Sigmoid colon (tissue), 7 donors: ENCODE measurements at places on chromosomes 11 and 22. TPM values are rescaled to one million over a fixed set of nuclear protein-coding genes. Genes with fewer than 3 reads are reported as not detected.

- H3K4me1 ChIP-seq, result no peaks in the 10 kb centered on the region
- H3K36me3 ChIP-seq, result no peaks in the 10 kb centered on the region
- no peak for DNase-seq
- no peak overlapping the region for H3K4me3 ChIP-seq
These were observed 174.2 kb upstream of the ARHGAP20 start for GRCh38 chr11:110886288-110886970.

DNA sequence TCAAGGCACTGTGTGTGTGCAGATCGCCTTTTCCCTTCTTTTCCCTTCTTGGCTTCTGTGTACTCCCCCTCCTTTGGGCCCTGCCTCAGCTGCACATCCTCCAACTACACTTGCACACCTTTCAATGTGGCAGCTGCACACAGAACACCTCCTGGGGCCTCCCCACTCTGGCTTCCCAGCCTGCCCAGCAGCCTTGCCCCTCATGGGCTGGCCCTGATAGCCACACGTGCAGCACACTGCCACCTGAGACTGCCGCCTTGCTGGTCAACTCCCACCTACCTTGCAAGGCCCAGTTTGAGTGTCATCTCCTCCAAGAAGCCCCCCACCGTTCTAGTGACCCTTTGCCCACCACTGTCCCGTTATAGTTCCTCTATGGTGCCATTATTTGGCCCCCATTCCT is 77.3 kb upstream of the ARFGAP3 start:
- H3K36me3 ChIP-seq, result no peaks in the 10 kb centered on the region
- no peak overlapping the region for H3K4me3 ChIP-seq
- H3K27me3 ChIP-seq, result no peaks in the 10 kb centered on the region
- no peaks in the 10 kb centered on the region for H3K4me1 ChIP-seq
- no peak for DNase-seq
- H3K27ac ChIP-seq, result peak overlapping the region; percentile 82

DNA sequence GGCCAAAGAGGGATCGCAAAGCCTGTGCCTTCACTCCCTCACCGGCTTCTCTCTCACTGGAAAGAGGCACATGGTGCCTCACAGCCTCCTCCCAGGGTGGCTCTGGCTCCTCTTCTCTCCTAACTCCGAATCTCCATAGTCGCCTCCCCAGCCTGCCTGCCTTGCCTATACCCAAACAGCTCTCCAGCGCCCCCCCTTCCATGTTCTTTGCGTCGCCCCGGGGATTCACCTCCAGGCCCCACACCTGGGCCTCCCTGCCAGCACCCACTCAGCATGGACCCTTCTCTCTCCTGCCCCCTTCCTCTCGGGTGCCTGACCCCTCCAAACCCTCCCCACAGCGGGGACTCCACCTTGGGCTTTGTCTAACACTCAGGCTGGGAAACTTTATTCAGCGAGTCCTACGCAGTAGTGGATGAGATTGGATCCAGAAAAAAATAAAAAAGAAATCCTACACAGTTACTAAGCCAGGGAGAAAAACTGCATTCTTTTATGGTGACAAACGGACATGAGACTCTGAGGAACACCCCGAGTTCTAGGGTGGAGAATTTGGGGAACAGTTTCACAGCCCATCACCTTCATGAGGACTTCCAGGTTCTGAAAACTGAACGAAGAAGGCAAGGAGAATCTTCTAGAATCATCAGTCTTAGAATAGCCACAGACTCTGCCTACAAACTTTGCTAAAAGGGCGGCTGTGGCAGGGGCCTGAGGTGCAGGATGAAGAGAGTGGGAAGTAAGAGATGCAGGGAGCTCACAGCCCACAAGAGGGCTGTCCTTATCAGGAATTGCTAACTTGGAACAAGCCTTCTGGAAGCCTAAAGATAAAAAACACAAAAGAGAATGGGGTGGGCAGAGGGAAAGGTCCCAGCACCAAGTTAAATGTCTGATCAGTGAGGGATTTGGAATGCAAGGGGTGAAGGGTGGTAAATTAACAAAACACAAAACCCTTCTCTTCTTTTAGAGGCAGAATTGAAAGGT is 5.3 kb downstream of the PPM1F start:
- H3K36me3 ChIP-seq, result no peaks in the 10 kb centered on the region
- H3K27ac ChIP-seq, result peak overlapping the region; percentile 67
- no peaks in the 10 kb centered on the region for H3K4me1 ChIP-seq
- no peaks in the 10 kb centered on the region for H3K27me3 ChIP-seq
- DNase-seq, result no peak

DNA sequence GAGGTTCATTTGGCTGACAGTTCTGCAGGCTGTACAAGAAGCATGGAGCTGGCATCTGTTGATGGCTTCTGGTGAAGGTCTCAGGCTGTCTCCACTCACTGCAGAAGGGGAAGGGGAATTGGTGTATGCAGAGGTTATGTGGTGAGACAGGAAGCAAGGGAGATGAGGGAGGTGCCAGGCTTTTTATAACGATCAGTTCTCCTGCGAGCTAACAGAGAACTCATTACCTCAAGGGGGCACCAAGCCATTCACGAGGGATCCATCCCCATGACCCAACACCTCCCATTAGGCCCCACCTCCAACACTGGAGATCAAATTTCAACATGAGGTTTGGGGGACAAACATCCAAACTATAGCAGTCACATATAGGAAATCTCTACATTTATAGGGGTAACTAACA is 38.7 kb upstream of the E2F8 start:
- no peak overlapping the region for H3K4me3 ChIP-seq
- no peaks in the 10 kb centered on the region for H3K4me1 ChIP-seq
- no peak for DNase-seq
- H3K36me3 ChIP-seq, result no peaks in the 10 kb centered on the region

DNA sequence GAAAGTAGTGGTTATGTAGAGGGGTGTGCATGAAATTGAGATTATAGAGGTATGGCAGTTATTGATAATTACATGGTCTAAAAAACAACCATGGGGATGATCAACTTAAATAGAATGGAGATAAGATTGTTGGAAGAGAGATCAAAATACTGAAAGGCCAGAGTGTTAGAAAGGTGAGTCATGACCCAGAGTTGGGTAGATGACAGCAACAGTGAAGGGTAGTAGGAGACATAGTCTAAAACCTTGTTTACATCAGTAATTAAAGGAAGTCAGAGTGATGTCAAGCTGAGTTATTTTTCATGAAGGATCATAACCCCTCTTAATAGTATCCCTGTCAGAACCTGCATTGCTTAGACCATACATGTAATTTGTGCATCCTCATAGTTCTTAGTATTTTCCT is 110.9 kb downstream of the ELP4 start:
- H3K27ac ChIP-seq, result no peak overlapping the region
- H3K36me3 ChIP-seq, result no peaks in the 10 kb centered on the region
- H3K27me3 ChIP-seq, result no peaks in the 10 kb centered on the region
- H3K4me1 ChIP-seq, result no peaks in the 10 kb centered on the region

GRCh38 chr11:2762451-2762850 is 62.7 kb upstream of the KCNQ1OT1 start:
- no peaks in the 10 kb centered on the region for H3K4me1 ChIP-seq
- no peaks in the 10 kb centered on the region for H3K36me3 ChIP-seq
- H3K27me3 ChIP-seq, result no peaks in the 10 kb centered on the region
- H3K4me3 ChIP-seq, result no peak overlapping the region

DNA sequence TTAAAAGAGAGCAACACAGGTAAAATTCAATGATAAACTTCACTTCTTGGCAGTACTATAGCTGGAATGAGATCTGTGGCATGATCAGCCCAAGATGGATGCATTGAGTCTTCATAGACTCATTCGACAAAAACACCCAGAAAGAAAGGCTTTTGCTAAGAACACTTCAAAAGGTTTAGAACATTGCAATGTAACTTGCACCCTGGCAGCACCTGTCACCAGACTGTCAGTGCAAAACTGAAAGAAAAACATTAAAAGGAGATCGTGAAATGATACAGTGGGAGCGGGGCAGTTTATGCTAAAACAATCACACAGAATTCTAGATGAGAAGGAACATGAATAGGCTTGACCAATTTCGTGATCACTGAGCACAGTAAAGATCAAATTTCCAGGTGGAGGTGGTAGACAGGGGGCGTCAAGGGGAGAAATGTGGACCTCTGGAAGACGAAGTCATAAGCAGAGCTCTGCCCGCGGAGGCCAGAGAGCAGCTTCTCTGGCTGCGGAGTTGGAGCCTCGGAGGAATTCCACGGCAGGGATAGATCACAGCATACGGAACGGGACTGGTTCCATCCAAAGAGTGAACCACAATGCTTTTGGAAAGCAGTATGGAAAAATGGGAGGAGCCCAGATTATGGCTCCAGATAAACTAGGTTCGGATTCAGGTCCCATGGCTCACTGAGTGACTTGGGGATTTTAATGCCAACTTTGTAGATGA is 11.9 kb downstream of the VSIG10L2 start:
- no peak overlapping the region for H3K27ac ChIP-seq
- peaks cover 10% of the 10 kb centered on the region for H3K4me1 ChIP-seq
- H3K36me3 ChIP-seq, result peaks cover 70% of the 10 kb centered on the region
- no peak overlapping the region for H3K4me3 ChIP-seq
- DNase-seq, result no peak
- H3K27me3 ChIP-seq, result no peaks in the 10 kb centered on the region

DNA sequence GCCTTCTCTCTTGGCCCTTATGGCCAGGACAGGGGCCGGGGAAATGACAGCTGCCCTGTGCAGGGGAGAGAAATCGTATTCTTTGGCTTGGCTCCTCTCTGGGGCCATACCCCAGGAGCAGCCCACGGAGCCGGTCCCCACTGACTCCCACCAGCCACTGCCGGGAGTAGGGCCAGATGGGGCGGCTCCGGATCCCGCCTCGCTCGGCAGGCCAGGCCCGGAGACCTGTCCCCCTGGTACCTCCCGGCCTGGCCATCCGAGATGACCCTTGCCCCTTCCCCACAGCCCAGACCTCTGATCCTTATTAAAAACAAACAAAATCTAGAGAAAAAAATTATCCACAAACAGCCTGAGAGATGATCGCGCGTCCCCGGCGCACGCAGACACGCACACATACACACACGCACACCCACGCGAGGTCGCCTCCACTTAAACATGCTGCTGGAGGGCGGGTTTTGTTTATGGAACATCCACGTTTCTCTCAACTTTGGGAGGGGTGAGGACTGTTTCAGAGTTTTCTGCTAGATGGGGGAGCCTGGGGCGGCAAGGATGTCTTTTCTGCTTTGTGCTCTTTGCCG is 59.1 kb downstream of the IGLL1 start:
- peak overlapping the region; percentile 41 for H3K4me3 ChIP-seq
- H3K36me3 ChIP-seq, result no peaks in the 10 kb centered on the region
- DNase-seq, result peak; percentile 78
- no peaks in the 10 kb centered on the region for H3K27me3 ChIP-seq

DNA sequence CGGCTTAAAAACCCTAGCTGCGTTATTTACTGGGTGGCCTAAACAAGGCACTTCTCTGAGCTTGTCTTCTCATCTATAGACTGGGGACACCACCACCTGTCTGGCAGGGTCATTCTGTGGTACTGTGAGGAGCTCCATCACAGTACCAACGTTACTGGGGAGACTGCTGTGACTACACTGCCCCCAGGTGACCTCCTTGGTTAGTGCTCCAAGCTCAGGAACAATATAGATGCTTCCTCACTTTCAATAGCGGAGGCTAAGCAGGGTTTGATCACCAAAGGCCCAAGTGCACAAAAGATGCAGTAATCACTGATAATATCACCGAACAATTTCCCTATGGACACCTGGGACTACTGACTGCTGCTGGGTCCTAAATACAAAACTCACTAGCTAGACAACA is 18.8 kb downstream of the PRPF19 start:
- no peak overlapping the region for H3K4me3 ChIP-seq
- H3K36me3 ChIP-seq, result no peaks in the 10 kb centered on the region
- H3K27me3 ChIP-seq, result no peaks in the 10 kb centered on the region
- H3K4me1 ChIP-seq, result no peaks in the 10 kb centered on the region
- no peak for DNase-seq

GRCh38 chr11:79592824-79593223 is 152.0 kb upstream of the TENM4 start:
- no peaks in the 10 kb centered on the region for H3K27me3 ChIP-seq
- H3K27ac ChIP-seq, result no peak overlapping the region

- H3K27ac ChIP-seq, result no peak overlapping the region
- H3K4me1 ChIP-seq, result no peaks in the 10 kb centered on the region
- H3K4me3 ChIP-seq, result no peak overlapping the region
- no peaks in the 10 kb centered on the region for H3K36me3 ChIP-seq
These were observed 76.7 kb downstream of the SVIP start for GRCh38 chr11:22752908-22753310.

- H3K27me3 ChIP-seq, result peaks cover 98% of the 10 kb centered on the region
- no peak overlapping the region for H3K27ac ChIP-seq
- no peaks in the 10 kb centered on the region for H3K36me3 ChIP-seq
- no peak overlapping the region for H3K4me3 ChIP-seq
- DNase-seq, result peak; percentile 63
These were observed 2.5 kb downstream of the ROBO3 start for GRCh38 chr11:124867700-124868099.

CNGA4 gene
- not detected for polyA plus RNA-seq

ASPHD2 gene
- 1.2 TPM for polyA plus RNA-seq

LMO2 gene
- polyA plus RNA-seq, result 19.8 TPM

MFRP gene
- not detected for polyA plus RNA-seq

TMEM191B gene
- 6.6 TPM for polyA plus RNA-seq

STARD10 gene
- polyA plus RNA-seq, result 900 TPM

MMP27 gene
- polyA plus RNA-seq, result not detected
